ENCODE measurements at places on chromosomes 5 and 9. TPM values are rescaled to one million over a fixed set of nuclear protein-coding genes. Genes with fewer than 3 reads are reported as not detected.

PRELID2 gene
- 8.2 TPM for total RNA-seq

BAG1 gene
- 121 TPM for total RNA-seq

CAPSL gene
- total RNA-seq = not detected

SPATA31E1 gene
- not detected for total RNA-seq

SLC12A2 gene
- total RNA-seq = 9.6 TPM

ANXA2R gene
- total RNA-seq = 2.5 TPM

IDNK gene
- 5.7 TPM for total RNA-seq

SEPTIN8 gene
- 16.2 TPM for total RNA-seq

PCDHB7 gene
- 0.05 TPM for total RNA-seq

PCDHB12 gene
- total RNA-seq = not detected

PCDHB5 gene
- 1.2 TPM for total RNA-seq

CTNND2 gene
- total RNA-seq = not detected

DPM2 gene
- 41.2 TPM for total RNA-seq

PCDHGC3 gene
- 5.1 TPM for total RNA-seq

TNFAIP8 gene
- total RNA-seq = 24.8 TPM

IGFBPL1 gene
- 2.6 TPM for total RNA-seq

PDCD1LG2 gene
- total RNA-seq = 0.20 TPM
